Choroid plexus epithelial cell (primary cell): ENCODE measurements at places on chromosomes 3 and 15.

DNA sequence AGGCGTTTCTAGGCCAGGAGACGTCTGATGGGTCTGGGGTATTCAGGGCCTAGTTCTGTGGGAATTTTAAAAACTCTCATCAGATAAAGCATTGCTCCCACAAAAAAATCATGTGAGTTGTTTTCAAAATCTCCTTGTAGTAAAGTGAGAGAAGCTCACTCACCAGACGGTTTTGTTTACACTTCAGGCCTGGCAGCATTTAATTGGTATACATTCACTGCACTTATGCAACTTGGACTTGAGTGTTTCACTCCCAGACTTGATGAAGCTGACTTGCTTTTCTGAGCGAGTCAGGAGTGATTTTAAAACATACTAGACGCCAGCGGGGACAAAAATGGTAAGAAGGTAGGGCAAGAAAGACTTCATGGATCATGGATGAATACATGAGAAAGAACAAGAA is 75.2 kb downstream of the SLCO3A1 start:
- no peak for DNase-seq

GRCh38 chr3:43948013-43948412 is 257.3 kb downstream of the ABHD5 start:
- no peak for DNase-seq

- DNase-seq = no peak
Measured at GRCh38 chr3:131922356-131922755, 112.5 kb downstream of the CPNE4 start.

DNA sequence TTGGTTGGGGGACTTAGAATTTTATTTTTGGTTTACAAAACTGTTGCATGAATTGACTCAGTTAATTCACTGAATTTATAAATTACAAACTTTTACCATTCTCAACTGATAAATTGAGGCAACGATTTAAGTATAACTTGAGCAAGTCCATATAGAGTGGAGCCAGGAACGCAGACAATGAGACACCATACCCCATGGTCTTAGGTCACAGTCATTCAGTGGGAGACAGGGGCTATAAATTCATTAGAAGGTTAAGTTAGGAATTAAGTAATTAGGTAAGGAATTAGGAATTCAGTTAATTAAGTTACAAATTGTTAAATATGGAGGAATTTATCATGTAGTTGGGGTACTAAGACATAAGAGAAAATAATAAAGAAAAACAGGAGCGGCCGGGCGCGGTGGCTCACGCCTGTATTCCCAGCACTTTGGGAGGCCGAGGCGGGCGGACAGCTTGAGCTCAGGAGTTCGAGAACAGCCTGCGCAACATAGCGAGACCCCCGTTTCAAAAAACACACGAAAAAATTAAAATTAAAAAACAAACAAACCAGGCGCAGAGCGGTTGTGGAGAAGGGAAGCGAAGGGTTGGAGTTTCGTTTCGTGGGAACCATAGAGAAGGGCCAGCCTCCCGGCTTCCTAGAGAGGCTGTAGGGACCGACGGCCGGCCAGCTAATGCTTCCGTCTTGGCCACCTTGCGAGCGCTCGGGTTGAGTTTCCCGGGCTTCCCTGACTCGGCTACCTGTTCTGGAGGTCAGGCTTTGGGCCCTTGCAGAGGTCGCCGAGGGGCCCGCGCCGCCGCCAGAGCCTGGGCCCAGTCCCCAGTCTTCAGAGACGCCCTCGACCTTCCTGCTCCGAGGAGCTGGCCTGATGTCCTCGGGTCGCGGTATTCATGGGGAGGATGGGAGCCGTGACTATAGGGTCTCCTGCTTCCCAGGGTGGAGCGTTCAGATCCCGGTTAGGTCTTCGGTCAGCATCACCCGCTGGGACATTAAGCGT is at the start of gene ZNF619:
ZNF619 (plus strand) TSS at position 645 of the 993 bp plus-strand sequence. CDS start 858 bp downstream, outside the sequence.
- DNase-seq = peak; percentile 77

DNA sequence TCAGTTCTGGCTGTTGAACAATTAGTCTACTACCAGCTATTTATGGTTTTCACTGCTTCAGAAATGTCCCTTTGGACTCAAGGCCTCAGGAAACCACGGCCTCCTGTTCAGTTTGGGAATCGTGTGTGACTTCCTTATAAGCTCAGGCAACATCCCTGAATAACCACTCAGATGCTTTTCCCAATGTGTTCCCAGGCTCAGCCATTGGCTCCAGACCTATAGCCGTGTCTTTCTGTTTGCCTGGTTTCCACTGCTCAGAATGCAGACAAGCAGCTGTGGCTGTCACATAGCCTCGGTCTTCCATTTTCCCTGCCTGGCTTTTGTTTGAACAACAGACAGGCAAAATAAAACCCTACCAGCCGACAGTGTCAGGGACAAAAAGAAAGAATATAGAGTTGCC is 63.2 kb upstream of the ATP2B2 start:
- no peak for DNase-seq

GRCh38 chr3:123371426-123371825 is 77.5 kb downstream of the ADCY5 start:
- no peak for DNase-seq

DNA sequence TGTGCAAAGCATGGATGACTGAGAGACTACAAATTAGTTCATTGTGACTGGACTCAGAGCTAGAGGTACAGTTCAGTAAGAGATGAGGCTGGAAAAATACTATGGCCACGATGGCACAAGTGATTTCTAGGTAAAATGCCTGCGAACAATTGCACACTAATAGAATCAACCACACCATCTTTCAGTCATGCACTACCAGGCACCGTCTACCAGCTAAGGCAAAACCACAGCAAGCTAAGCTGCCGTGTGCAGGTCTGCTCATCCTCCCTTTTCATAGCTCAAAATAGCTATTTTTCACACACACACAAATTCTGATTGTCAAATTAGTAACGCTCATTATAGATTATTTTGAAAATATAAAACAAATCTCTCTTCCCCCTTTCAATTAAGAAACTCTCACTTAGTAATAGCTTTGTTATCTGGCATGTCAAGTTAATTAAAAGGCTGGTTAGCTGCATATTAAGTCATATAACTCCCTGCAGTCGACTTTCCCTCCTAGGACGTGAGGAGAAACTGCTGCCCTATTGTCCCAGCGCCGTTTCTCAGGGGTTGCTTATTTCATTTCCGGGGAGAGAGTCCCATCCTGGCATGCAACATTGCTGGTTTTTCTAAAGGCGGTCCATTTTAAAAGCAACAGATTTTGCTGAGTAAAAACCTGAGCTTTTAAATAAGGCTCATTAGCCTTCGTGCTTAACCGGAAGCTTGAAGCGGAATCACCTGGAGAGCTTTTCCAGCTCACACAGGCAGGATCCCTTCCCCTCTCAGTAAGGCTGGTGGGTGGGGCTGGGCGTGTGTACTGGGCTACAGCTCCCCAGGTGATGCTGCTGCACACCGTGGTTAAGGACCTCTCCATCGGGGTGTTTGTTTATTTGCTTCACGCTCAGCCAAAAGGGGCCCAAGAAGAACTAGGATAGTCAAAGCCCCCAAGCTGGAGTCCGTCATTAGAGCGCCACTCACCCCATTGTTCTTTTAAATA is 16.9 kb upstream of the MEX3B start:
- DNase-seq = no peak

GRCh38 chr15:62244762-62245161 is 79.7 kb upstream of the C2CD4B start:
- no peak for DNase-seq

GRCh38 chr15:66007663-66008262 is 138.5 kb downstream of the RAB11A start:
- no peak for DNase-seq

DNA sequence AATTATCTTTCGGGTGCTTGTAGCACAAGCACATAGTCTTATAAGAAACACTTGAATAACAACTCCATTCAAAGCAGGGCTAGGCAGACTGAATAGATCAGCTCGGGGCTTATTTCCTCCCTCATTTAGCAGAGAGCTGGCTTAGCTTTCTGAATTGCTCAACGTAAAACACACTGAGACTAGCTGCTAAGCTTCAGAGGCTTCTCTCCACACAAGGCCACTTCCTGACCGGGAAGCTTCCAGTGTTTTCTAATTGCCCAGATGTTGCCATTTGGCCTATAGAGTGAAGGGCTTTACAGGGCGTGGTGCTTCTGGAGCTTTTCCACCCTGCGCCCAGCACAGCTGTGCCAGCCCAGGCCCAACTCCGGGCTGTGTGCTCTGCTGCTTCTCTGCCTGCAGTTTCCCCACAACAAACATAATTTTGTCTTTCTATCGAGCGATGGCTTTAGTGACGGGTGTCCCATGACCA is 16.6 kb downstream of the FAM240A start:
- DNase-seq = no peak

- no peak for DNase-seq
Measured at GRCh38 chr15:25901811-25902605, 38.9 kb upstream of the ATP10A start.

DNA sequence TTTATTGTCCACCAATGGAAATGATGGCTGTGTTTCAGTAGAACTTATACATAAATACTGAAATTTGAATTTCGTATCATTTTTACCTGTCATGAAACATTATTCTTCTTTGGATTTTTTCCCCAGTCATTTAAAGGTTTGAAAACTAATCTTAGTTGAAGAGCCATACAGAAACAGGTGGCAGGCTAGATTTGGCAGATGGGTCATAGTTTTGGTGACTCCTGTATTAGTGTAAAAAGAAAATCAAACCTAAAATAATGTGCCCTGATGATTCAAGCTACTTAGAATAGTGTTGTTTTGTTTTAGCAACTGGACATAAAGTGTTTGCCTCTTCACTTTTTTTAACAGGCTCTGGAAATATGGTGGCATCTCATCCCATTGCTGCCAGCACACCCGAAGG is 68.9 kb downstream of the SIDT1 start:
- DNase-seq = no peak

GRCh38 chr3:187978433-187979011 is 175.4 kb upstream of the LPP start:
- peak; percentile 74 for DNase-seq

GRCh38 chr15:68346979-68347378 is 69.4 kb downstream of the FEM1B start:
- DNase-seq = no peak
